Transverse colon (tissue), 4 donors: ENCODE measurements at places on chromosomes 1 and 21. TPM values are rescaled to one million over a fixed set of nuclear protein-coding genes. Genes with fewer than 3 reads are reported as not detected.

GRCh38 chr1:208432346-208432745 is 188.2 kb upstream of the PLXNA2 start:
- DNase-seq: no peak

The ARHGEF16 gene
- 240 TPM for total RNA-seq

The SELP gene
- total RNA-seq: 2.0 TPM

The CFAP410 gene
- total RNA-seq: 31.0 TPM

GRCh38 chr1:1349256-1350012 is at the start of gene DVL1:
Gene DVL1, minus strand, starts transcription at chr1:1349418. Its CDS starts 353 bp downstream, at chr1:1349065.
- peak; percentile 70 for DNase-seq

GRCh38 chr1:201353186-201353940 is 24.1 kb downstream of the TNNT2 start:
- no peak for DNase-seq

GRCh38 chr1:7667625-7668218 is 103.4 kb upstream of the VAMP3 start:
- peak; percentile 91 for DNase-seq

- no peak for DNase-seq
Measured at GRCh38 chr1:224542783-224543440, 73.2 kb upstream of the CNIH3 start.

DNA sequence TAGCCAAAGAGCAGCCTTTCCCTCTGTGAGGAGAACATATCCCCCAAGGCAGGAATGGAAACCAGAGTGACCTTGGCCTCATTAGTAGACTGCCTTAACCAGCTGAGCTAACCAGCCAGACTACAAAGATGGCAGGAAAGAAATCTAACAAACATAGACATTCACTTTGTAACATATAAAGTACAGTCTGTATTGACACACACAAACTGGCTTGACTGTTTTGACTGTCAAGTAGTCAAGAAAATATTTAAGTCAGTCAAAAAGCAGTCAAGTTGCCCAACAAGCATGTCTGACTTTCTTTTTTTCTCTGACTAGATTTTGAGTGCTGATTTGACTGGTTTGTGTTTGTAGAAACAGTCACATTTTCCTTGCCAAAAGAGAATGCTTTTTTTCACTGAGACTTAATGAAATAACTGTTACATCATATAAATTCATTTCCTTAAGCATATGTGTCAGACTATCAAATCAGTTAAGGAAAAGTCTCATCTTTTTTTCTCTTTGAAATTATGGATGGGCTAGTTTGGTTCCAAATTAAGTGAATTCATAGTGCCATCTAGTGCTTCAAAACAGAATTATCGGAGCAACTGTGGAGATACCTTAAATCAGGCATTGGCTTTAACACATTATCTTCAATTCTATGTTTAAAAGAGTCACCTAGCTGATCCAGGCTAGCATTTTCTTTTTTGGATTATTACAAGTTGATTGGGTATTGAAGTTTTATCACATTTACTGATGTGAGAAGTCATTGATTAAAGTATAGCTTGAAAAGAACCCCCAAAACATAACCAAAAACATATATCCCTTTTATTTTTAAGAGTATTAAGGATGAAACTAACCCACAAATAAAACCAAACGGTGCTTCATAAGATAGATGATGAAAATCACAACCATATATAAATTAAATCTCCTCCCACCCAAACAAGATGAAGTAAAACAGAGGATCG is 75.0 kb downstream of the ATP6V1G3 start:
- DNase-seq: no peak

- DNase-seq: no peak
Measured at GRCh38 chr1:223231581-223231980, 88.5 kb upstream of the TLR5 start.

DNA sequence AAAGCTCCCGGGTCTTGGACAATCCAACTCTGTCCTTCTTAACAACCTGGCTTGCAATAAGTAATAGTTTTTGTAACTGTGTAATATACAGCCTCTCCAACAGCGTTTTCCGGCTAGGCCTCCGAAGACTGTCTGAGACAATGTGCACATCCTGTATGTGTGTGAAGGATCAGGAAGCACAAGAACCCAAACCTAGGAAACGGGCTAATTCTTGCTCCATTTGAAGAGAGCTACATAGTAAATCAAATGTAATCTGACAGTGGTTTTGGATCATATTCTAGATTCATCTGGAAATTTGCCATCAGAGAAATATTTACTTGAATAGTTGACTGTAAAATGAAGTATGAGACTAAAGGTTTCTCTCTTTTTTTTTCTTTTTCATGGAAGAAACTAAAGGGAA is 1.2 kb downstream of the GPR52 start:
- DNase-seq: no peak

DNA sequence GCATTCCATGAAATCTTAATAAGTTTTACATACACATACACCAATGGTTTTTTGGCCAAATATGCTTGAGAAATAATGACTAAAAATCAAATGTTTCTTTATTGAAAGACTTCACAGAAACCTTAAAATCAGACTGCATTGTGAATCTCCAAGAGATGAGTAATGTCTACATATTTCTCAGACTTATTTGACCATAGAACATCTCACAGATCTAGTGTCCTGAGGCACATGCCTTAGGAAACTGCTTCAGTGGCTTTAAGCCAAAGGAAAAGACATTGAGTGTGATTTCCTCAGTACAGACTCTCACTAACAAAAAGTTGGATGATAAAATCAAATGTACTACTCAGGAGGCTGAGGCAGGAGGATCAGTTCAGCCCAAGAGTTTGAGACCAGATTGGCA is 6.2 kb upstream of the C1orf105 start:
- DNase-seq: no peak

The LMX1A gene
- total RNA-seq: not detected

DNA sequence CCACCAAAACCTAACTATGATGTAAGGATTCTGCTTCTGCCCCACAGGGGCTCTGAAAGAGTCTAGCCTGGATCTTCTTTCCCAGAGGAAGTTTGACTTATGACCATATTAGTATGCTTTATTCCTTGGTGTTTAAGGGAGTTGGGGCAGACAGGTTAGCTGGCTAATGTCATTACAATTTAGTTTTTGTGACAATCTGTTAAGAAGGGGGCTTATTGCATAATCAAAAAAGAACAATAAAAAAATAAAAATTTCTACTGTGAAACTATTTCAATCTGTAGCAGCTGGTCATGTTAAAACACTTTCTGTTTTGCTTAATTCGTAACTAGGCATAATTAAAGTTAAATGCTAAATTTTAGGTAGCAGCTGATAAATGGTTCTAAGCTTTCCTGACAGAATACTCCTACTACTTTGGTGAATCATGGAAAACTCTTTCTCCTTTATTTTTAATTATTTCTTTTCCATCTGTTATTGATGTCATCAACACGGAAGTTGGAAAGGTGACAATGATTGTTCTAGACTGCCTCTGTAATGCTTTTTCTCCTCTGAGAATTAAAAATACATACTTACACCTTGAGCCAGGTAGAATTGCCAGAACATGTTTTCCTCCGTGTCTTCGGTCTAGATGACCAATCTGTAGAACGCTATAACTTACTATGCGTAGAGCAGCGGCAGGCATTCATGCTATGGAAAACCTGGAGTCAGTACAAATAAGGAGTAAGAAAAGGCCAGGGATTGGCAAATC is 18.6 kb downstream of the DYRK3 start:
- no peak for DNase-seq

GRCh38 chr1:110060034-110060661 is 10.3 kb downstream of the ALX3 start:
- peak; percentile 59 for DNase-seq

The ANKRD45 gene
- 1.1 TPM for total RNA-seq

GRCh38 chr1:201730611-201731010 is 98.3 kb upstream of the IPO9 start:
- no peak for DNase-seq

The SFN gene
- total RNA-seq: 197 TPM

DNA sequence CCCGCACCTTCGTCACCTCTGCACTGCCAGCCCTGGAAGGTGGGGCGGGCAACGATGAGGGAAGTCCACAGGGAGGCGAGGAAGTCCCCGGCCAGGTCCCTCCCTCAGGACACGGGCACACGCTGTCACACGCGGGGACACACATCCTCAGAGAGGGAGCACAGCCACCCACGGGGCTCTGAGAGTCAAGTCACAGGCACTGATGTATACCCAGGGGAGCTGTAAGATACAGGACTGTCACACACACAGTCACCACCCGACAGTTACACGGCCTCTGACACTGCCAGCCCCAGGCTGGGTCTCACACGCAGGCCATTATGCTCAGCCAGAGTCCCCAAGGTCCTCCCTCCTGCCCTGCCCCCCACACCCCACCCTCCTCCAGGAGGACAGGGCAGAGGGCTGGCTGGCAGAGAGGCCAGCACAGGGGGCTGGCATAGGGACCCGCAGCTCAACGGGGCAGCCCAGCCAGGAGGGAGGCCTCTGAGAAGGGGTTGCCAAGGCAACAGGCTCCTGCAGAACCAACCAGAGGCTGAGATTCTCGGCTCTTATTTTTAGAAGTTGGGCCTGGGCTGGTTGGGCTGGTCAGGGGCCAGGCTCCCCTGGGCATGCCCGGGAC is 17.7 kb upstream of the ADGRB2 start:
- DNase-seq: no peak

The PSEN2 gene
- 24.6 TPM for total RNA-seq

- no peak for DNase-seq
Measured at GRCh38 chr1:33265780-33266605, 9.7 kb downstream of the ZNF362 start.

The QSOX1 gene
- 116 TPM for total RNA-seq

The TMEM200B gene
- 1.6 TPM for total RNA-seq

The LAMB3 gene
- 124 TPM for total RNA-seq

DNA sequence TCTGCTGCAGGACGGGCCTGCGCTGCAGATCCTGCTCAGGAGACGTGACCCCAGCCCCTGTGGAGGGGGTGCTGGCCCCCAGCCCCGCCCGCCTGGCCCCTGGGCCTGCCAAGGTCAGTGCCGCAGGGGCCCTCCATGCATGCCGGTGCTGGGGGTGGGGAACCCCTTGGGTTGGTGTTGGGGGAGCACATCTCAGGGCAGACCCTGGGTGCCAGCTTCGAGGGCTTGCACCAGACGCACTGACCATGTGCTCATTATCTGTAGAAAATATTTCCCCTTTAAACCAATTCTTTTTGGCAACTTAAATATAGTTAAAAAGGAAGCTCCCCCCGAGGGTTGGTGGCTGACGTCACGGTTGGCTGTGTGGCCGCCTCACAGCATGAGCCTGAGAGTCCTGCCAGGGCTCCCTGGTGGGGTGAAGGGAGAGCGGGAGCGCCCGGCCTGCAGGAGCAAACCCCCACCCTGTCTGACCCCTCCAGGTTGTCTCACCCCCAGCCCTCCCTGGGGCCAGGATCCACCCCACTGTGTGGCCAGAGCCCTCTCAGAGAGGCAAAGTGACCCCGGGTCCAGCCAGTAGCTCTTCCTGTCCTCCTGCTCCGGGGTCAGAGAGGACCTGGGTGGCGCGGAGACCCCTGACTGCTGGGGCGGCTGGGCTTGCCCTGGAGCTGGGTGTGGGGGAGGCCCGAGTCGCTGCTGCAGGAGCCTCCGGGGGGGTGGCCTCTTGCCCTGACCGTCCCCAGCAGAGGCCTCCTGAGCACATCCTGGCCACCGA is 5.3 kb upstream of the PFKL start:
- peak; percentile 51 for DNase-seq

DNA sequence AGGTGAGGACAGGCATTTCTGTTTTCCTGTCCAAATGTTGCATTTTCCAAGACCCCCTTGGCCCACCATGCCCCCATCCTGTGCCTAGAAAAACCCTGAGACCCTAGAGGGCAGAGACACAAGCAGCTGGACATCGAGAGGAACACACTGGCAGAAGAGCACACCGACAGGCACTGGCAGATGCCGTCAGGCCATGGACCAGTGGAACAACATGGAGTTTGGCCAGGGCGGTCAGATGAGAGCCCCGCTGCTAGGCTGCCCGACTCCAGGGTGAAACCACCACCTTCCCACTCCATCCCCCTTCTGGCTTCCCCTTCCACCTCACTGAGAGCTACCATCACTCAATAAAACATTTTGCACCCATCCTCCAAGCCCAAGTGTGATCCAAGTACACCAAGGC is 438.4 kb downstream of the SIPA1L2 start:
- DNase-seq: no peak
